ENCODE measurements at places on chromosomes 12 and 14. TPM values are rescaled to one million over a fixed set of nuclear protein-coding genes. Genes with fewer than 3 reads are reported as not detected.

DNA sequence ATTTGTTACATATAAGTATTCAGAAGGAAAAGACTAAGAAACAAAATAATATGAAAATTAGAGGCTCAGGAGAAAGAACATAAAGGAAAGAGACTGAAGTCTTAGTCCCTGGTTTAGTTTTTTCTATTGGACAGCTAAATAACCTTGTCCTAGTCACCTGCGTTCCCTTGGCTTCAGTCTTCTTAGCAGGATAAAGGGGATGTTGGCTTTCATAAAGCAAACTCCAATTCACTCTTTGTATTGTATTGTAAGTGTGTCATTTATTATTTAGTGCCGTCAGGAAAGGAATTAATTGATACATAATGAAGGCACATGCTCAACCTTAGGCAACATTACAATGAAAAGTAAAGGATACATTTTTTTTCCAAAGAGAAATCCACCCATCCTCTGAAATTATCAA is 190.3 kb upstream of the PPFIA2 start:
- DNase-seq = no peak

GRCh38 chr14:93989939-93990338 is 7.2 kb upstream of the CCDC197 start:
- DNase-seq = no peak

Gene BDKRB2
- total RNA-seq = 7.4 TPM

DNA sequence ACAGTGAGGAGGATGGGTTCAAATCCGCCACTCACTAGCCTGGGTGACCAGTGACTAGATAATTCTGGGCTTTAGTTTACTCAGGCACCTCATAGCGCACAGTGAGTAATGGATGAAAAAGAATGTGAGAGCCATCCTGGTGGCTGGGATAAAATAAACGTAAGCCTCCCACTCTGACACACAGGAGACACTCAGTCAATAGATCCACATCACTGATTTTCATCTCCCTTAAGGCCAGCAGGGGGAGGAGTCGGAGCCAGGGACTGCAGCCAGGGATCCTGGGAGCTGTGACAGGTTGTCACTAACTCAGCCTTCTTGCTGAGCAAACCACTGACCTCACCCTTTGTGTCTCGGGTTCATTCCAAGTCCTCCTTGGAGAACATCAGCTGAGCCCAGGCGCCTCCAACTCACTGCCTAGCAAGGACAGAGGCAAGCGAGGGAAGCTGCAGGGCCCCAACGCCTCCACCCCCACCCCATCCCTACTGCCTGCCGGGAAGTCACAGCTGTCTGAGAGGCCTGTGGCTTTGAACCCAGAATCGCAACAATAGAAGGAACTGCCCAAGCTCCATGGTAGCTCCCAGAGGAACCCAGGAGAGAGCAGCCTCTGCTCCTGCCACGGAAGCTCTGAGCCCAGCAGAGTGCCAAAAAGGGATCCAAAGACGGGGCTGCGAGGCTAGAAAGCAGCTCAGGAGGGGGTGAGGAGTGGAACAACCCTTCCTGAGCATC is 30.7 kb downstream of the PXN start:
- peak; percentile 99 for DNase-seq

Gene CCDC59
- total RNA-seq = 57.1 TPM

DNA sequence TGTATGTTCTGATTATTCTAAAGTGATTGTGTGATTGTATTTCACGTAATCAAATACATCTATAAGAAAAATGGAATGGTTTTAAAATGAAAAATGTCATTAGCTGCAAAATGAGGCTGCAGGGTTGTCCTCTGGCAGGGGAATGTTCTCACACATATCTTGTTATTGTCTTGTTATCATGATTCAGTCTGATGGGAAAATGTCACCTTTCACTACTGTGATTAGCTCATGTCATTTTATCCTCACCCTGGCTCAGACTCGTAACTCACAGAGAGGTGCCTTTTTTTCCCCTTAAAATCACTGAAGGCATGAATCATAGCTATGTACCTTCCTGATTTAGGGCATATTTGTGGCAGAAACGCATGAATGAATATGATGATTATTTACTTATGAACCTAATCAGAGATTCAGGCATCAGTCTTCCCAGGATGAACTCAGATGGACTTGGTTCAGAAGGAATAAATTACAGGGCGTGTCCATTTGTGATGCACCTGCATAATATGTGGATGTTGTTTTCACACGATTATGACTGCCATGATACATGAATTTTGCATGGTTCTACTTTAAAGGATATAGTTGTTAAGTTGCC is 1339.2 kb downstream of the AACS start:
- DNase-seq = no peak

Gene ZNF10
- 10.3 TPM for total RNA-seq

Gene LRP1-AS
- not detected for total RNA-seq

DNA sequence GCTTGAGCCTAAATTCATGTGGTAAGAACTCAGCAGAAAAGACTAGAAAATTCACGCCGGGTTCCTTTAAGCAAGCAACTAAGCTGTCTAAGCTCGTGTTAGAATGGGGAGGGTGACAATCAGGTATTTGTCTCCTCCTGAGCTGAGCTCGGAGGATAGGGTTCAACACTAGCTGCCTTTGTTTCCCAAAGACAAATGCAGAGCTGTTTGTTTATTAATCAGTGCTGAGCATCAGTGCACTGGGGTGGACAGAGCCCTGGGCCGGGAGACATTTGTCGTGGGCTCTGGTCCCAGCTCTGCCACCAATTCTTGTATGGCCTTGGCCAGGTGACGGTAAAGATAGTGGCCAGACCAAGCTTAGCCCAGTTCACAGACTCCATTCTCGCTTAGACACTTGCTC is 43.7 kb downstream of the DEGS2 start:
- DNase-seq = no peak

Gene CCDC88C
- total RNA-seq = not detected

GRCh38 chr14:92259613-92260357 is 63.2 kb upstream of the SLC24A4 start:
- DNase-seq = no peak

DNA sequence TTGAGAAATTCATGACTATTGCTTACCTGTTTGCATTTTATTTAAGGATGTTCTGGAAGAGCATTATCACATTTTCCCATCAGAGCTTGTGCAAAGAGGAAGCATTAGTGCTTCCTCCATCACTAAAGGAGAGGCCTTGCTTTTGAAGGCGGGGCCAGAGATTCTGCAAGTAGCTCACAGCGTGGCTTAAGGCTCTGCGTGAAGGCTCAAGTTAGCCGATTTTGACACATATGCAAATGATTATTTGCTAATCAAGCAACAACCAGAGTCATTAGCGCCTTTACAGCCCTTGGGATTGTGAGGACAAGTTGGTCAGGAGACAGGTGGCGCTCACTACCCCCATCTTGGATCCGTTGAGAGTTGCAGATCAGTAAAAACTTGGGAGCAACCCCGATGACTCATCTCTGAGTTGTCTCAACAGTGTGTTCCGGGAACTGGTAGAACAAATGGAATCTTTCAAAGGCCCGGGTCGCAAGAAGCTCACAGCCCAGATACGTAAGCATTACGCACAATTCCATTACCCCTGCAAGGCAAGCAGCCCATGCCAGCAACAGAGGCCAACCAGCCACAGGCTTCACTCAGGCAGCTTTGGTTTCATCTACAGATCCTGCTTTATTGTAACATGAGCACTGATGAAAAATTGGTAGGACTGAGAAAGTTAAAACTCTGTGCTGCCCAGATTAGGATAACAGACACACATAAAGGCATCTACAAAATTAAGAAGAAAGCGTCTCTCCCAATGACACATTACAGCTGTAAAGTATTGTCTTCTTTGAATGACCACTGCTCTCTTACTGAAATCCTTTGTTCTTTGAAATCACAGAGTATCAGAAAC is 34.9 kb upstream of the SPTSSA start:
- DNase-seq = peak; percentile 100

DNA sequence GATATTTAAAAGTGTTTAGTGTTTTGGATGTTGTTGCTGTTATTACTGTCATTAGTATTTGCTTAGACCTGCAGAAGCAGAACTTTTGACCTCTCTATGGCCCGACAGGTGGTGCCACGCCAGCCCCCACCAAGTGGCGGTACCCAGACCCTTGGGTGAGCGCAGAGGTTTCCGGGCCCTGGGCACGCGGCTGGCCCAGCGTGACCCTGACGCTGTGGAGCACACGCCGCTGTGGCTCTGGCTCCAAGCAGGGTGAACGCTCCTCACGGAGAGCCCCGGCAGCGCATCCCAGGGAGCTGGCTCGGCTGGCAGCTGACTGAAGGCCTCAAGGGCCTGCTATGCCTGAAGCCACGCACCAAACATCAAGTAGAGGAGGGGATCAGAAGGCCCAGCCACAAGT is 22.6 kb downstream of the SLC25A47 start:
- no peak for DNase-seq

- no peak for DNase-seq
Observed at GRCh38 chr12:32801269-32801980, 45.7 kb upstream of the YARS2 start.

DNA sequence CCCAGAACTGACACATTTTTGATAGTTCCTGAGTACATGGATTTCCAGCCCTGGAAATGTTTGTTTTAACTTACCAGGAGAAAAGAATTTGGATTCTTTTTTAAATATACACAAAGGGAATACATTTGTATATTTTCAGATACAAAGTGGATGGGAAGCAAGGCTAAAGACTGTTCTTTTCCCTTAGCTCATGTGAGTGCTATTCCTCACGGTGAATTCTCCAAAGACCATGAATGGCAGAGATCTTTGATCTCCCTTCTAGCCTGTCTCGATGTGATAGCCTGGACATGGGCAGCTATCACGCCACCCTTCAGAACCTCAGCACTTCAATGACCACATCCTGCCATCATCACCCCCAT is 91.3 kb downstream of the DPF3 start:
- no peak for DNase-seq

DNA sequence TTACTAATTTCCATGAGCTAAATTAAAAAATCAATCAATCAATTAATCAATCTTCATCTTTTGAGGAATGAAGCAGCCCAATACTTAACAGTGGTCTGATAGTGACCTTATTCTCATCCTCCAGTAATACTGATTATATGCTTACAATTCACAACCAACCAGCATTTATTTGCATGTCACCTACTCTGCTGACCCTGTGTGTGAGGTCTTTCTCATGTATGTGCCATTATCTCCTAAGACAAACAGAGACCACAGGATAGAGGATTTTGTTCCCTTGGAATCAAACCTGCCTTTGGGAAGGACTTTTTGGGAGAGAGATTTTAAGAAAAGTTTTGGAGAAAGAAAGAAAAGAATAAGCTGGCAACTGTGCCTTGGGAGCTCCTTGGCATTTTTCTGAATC is 197.2 kb downstream of the NRXN3 start:
- no peak for DNase-seq

GRCh38 chr12:15037091-15037687 is 64.3 kb downstream of the PDE6H start:
- DNase-seq = no peak

Data from fibroblast of the aortic adventitia (primary cell).